ENCODE measurements at places on chromosomes 16 and 17. TPM values are rescaled to one million over a fixed set of nuclear protein-coding genes. Genes with fewer than 3 reads are reported as not detected.

GRCh38 chr16:2194852-2195321 lies 1.5 kb downstream of the CASKIN1 start:
- no peak for DNase-seq

DNA sequence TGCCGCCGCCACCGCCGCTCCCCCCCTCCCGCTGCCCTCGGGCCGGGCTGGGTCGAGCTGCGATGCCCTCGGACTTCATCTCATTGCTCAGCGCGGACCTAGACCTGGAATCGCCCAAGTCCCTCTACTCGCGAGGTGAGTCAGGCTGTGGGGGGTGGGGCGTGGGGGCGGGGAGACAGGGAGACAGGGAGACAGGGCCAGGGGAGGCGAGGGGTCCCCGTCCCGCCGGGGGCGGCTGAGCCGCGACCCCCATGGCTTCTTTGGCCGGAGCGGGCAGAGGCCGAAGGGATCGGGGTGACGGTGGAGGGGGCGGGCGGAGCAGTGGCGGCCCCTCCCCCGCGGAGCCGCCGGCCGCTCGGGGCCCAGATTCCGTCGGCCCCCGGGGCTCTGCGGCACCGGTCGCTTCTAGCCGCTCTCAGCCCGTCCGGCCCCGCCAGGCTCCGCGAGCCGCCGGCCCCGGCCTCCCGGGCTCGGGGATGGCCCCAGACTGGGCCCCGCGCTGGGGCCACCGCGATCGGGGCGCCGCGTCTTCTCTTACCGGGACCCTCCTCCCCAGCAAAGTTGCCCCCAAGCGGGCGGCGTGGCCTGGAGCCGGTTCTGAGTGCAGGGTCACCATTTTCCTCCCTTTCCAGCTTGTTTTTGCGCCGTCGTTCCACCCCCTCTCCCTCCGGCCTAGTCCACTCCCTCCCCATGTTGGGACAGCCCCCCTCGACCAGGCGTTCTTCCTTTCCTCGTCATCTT lies 644 bp downstream of the NFAT5 start:
- DNase-seq: peak; percentile 84

The ZPBP2 gene
- not detected for total RNA-seq

GRCh38 chr16:76835339-76835738 lies 355.7 kb upstream of the MON1B start:
- DNase-seq: no peak

DNA sequence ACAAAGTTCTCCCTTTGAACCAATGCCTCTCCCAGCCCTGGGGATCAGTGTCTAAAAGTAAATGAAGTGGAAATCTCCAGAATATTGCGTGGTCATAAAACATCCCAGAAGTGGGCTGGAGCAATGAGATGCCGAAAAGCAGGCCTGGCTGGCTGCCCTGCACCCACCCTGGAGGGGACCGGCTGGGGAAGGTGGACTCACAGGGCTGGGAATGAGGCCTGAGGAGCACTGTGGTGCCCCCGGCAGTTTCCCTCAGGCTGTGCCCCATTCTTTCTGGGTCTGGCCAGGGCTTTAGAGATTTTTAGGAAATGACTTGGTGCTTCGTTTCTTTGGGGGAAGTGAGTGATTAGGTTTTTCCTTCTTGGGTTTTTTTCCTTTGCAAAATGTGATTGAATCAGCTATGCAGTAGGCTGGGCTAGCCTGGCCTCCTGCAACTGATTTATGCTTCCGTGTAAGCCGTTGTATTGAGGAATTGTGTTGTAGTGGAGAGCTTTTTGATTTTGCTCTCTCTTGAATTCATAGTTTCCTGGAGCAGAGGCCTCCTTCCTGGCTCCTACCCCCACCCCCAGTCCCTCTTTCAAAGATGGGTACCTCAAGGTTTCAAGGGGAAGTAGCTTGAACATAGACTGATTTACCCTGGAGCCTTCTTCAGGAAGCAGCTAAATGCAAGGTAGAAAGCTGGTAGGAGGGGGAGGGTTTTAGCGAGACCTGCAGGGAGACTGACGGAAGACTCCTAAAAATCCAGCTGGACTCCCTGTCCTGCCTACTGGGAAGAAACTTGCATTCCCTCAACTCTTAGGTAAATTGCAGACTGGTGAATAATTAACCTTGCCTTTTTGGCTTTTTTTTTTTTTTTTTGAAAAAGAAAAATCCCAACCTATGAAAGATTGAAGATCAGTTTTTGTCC lies 170.2 kb downstream of the RAB11FIP4 start:
- no peak for DNase-seq

The EMP2 gene
- total RNA-seq: 11.9 TPM

DNA sequence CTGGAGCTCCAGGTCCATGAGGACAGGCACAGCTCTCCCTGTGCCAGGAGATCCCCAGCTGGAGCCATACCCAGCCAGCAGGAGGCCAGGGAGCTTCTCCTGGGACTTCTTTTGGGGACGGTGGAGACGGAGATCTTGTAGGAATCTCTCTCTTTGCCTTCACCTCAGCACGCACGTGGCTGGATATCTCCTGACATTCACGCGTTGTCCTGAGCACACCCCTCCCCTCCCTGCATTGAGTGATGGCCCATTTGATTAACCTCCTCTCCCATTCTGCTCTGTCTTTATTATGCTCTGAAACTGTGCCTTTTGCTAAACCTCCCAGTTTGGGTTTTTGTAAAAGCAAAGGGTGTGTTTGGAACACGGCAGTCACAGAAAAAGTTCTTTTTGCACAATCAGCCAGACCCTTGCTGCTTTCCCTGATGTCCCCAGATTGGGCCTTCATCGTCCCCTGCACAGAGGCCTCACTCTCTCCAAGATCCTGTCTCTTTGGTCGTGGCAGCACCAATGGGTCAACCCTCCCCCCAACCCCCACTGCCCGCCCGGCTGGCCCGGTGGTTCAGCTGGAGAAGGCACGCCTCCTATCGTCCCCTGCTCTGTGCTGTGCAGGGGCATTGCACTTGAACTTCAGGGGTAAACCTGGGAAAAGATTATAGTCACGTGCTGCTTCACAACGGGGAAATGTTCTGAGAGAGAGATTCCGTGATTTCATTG lies 32.5 kb upstream of the LGALS9 start:
- no peak for DNase-seq

- DNase-seq: no peak
Measured at GRCh38 chr16:78689028-78689427, 589.6 kb downstream of the WWOX start.

The MPG gene
- 61.1 TPM for total RNA-seq

DNA sequence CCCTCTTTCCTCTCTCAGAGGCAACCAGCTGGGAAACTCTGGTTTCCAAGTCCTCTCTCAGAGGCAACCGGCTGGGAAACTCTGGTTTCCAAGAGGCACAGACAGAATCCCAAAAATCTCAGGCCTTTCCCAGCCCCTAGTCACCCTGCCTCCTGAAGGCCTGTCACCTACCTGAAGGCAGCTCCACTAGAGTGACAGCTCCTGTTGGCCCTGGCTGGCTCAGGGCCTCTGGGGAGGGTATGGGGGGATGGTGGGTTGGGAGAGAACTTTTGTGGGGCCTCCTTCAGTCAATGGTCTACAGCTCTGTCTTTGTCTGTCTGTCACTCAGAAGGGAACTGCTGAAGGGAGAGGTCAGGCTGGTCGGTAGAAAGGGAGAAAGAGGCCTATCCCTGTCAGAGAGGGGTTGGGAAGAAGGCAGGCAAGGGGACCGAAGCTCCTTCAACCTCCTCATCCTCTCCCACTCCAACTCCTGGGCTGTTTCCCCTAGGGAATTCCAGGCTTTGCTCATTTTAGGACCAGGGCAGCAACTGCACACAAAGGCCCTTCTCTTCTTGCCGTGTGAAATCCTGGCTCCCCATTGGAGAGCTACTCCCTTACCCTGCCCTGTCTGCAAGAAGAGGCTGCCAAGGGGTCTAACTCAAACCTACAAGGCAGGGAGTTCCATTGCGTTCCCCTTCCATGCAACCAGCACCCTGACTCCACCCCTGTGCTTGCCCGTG lies 23.6 kb downstream of the COPZ2 start:
- DNase-seq: no peak

The KRTAP9-8 gene
- not detected for total RNA-seq

GRCh38 chr17:43816336-43817320 lies 16.3 kb downstream of the MPP3 start:
- no peak for DNase-seq

GRCh38 chr17:46766493-46767491 lies 51.7 kb downstream of the WNT3 start:
- no peak for DNase-seq

The KCNJ12 gene
- total RNA-seq: 2.8 TPM

The FOXL1 gene
- 10.1 TPM for total RNA-seq

- no peak for DNase-seq
Measured at GRCh38 chr17:1573932-1574696, 11.5 kb upstream of the PITPNA start.

The ACSM3 gene
- total RNA-seq: 1.9 TPM

The HOXB9 gene
- not detected for total RNA-seq

DNA sequence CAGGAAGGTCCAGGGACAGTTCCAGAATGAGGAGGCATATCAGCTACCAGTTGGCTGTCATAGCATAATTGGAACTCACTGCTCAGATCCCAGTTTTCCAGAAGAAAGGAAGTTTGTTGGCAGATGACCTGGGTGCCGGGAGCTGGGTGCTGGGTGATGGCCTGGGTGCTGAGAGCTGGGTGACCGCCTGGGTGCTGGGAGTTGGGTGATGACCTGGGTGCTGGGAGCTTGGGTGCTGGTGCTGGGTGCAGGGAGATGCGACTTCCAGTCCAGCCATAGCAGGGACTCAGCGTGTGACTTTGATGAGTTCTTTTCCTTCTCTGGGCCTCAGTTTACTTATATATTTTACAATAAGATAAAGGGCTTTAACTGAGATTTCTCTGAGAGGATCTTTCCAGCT lies 18.0 kb downstream of the WSCD1 start:
- DNase-seq: no peak

All from chondrocyte (in vitro differentiated cells).